T-helper 1 cell (primary cell): ENCODE measurements at places on chromosomes 5 and 9.

GRCh38 chr5:124670722-124671184 lies 75.7 kb downstream of the ZNF608 start:
- no peak for DNase-seq

DNA sequence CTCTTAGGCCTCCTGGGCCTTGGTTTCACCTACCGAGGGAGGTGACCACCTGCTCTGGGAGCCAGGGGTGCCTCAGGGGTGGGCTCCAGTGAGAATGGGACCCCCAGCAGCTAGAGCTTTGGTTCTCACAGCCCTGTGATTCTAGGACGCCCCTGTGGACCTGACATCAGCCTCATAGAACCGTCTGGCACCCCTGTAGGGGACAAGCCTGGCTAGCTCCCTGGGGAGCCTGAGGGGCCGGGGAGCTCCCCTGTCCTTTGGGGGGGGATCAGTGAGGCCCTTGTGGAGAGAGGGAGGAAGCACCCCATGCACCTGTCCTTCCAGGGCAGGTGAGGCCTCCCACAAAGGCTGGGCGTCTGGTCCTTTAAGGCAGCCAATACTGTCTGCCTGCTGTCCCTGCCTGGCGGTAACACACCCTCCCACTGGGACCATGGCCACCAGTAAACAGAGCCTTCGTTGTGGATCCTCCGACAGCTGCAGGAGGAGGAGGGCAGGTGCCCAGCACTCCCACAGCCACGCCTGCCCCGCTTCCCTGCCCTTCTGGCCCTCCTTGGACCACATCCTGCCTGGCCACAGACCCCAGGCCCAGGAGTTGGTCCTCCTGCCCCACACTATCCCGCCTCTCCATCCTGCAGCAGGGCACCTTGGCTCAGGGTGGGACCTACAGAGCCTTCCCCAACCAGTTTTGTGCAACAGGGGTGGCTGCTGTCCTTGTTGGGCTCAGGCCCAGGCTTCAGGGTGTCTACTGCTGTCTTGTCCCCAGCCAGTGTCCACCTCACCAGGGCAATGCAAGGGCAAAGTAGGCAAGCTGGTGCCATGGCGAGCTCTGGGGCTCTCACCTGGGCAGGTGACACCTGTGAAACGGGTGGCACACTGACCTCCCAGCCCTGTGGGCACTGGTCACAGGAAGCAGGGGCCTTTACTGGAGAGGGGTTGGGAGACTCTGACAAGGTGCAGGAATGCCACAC lies 3.0 kb upstream of the TUBB4B start:
- no peak for DNase-seq

DNA sequence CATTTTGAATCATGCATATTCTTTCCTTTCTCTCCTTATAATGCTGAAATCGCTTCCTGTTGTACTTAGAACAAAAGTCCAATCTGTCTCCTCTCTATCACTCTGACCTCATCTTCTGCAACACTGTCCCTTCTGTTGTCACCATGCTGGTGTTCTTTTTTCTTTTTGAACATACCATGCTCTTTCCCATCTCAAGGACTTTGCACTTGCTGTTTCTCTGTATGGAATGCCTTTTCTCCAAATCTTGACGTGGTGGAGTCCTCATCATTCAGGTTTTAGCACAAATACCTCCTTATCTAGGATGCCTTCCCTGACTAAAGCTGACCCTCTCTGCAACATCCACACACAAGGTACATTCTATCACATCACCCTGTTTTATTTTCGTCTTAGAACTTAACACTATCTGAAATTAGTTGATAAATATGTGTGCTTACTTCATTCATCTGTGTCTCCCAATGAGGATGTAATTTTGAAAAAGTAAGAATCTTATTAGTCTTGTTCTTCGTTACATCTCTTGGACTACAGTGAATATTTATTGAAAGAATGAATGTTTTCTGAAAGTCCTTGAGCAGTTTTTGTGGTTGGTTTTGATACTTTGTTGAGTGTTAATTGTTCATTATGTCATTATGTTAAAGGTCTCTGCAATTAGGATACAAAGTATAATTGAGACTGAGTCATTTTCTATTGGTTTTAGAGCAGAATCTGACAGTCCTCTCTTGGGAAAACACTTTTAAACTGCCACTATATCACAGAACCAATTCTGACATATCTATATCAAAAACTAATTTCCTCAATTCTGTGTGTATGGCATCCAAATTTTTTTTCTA lies 145.3 kb upstream of the RASA1 start:
- no peak for DNase-seq

DNA sequence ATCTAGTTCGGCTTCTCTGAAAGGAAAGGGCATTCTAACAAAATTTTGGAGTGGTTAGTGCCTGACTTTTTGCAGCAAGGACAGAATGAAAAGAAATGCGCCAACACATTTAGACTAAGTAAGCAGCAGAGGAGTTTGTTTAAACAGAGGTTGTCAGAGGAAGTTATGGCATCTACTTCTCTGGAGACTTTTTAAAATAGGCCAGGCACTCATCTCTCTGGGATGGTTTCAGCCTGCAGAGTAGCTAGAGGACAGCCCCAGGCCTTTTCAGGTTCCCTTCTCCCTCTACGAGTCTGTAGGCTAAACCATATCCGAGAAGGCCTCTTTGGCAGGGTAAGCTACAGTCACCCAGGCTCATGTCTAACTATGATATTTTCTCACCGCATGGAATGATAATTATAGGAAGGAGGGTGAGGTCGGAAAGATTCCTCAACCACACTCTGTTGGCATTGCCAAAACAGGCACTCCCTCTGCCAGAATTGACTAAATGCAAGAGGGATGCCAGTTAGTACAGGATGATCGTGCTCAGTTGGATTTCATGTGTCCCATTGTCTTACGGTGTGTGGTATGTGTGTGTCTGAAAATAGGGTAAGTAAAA lies 1.4 kb upstream of the CTXN3 start:
- no peak for DNase-seq

DNA sequence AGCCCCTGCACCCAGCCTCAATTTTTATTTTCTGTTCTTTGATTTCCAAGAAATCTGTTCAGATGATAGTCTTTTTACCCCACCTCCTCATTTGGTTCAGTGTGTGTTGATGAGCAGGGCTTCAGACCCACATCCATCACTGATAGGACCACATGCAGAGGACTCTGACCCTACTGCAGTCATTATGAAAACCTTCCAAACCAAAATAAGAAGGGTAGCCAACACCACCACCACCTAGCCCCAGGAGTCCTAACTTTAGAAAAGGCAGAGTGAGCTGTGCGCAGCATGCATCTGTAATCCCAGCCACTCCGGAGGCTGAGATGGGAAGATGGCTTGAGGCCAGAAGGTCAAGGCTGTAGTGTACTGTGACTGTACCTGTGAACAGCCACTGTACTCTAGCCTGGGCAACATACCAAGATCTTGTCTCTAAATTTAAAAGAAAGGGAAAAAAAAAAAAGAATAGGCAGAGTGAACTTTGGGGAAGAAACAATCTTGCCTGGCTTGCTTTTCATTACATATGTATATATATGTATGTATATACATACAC lies 13.0 kb downstream of the CDKN2AIPNL start:
- DNase-seq, result no peak

- DNase-seq, result no peak
Measured at GRCh38 chr9:88814577-88814976, 176.7 kb upstream of the S1PR3 start.

- DNase-seq, result no peak
Measured at GRCh38 chr5:1730487-1730847, 69.2 kb downstream of the MRPL36 start.

DNA sequence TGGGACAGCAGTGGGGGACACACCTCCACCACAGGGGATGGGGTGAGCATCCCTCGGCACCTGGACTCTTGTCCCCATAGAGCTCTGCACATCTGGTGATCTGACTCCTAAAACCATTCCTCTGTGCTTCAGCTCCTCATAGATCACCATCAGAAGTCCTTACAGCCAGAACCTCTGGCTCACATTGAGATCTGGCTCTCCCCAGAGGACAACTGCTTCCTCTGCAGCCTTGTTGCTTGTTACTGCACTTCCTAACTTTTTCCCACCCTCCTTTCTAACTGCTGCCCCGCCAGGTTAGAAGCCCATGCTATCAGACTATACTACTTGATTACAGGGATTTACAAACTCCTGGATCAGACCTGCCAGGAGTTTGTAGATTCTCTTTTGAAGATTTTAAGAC lies 64.5 kb downstream of the ARSB start:
- no peak for DNase-seq

GRCh38 chr9:3244963-3245653 lies 280.7 kb downstream of the RFX3 start:
- DNase-seq, result no peak

- no peak for DNase-seq
Measured at GRCh38 chr9:84969084-84969483, 299.6 kb downstream of the NTRK2 start.

- DNase-seq, result no peak
Measured at GRCh38 chr5:171308453-171309275, at the start of gene TLX3. TLX3 (plus strand) TSS chr5:171309248; CDS start chr5:171309366, 118 bp downstream.

DNA sequence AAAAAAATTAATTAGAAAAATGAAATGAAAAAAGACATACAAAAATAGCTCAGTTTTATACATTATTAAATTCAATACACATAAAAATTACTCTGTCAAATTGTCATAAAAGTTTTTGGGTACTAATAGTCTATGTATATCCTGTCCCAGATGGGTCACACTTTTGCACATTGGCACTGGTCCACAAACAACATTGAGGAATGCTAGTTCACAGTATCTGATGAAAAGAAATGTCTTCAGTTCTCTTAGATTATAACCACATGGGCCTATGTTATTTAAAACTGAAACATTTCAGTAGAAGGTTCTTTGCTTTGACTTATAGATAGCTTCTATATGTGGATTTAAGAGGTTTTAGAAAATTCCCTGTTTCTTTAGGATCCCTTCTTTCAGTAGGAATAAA lies 39.8 kb downstream of the LNPEP start:
- DNase-seq, result no peak

DNA sequence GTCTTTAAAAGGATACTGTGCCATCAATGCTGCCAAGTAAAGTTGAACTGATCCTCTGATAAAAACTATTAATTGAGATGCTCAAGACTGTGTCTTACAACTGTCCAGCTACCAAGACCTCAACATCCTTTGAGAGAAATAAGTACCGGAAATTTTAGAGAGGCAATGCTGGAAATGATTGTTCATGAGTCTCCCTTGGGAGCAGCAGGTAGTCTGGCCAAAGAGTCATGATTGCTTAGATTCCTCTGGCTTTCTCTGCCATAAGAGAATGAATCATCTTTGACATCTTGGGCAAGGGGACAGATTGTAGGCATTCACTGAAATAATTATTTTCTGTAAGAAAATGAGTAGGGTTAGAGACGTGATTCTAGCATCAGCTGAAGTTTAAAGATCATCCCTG lies 466.6 kb upstream of the DAB2 start:
- DNase-seq, result no peak

- no peak for DNase-seq
Measured at GRCh38 chr5:58938563-58939424, 355.9 kb downstream of the RAB3C start.
